CD4-positive, alpha-beta memory T cell (primary cell): ENCODE measurements at places on chromosomes 7 and 10.

GRCh38 chr10:123649676-123650075 is 16.5 kb upstream of the GPR26 start:
- DNase-seq, result no peak

DNA sequence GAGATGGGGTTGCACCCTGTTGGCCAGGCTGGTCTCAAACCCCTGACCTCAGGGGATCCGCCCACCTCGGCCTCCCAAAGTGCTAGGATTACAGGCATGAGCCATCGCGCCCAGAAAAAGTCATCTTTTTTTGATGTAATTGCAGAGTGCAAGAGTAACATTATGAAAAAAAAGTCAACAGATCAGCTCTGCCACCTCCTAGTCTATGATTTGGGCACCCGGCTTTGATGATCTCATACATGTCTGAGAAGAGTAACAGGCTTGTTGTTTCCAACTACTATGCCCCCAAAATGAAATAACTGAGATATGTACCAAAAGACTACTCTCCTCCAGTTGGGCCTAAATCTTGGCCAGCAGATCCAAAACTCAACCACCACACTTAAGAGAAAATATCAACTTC is 40.8 kb downstream of the VOPP1 start:
- no peak for DNase-seq

- no peak for DNase-seq
Observed at GRCh38 chr10:18400201-18400905, 251.0 kb downstream of the NSUN6 start.

DNA sequence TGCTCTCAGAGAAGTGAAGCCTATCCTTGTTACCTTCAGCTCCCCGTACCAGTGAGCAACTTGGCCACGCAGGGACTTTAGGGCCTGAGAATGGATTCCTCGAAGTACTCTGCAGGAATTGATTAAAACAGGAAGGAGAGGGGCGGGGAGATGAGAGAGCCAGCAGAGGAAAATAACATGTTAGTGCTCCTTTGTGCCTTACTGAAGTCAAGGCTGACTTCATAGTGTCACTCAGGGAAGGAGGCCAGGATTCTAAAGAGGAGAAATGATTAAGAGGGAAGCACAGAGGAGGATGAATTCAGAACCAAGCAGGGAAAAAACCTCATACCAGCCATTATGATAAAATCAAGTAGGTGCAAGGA is 195.6 kb upstream of the RHOBTB1 start:
- DNase-seq, result no peak
